Adrenal gland (tissue), 19 donors: ENCODE measurements at places on chromosomes 3 and 15. TPM values are rescaled to one million over a fixed set of nuclear protein-coding genes. Genes with fewer than 3 reads are reported as not detected.

GRCh38 chr3:95474338-95474737 lies 1340.1 kb upstream of the EPHA6 start:
- no peaks in the 10 kb centered on the region for H3K4me1 ChIP-seq
- no peak overlapping the region for H3K4me3 ChIP-seq

DNA sequence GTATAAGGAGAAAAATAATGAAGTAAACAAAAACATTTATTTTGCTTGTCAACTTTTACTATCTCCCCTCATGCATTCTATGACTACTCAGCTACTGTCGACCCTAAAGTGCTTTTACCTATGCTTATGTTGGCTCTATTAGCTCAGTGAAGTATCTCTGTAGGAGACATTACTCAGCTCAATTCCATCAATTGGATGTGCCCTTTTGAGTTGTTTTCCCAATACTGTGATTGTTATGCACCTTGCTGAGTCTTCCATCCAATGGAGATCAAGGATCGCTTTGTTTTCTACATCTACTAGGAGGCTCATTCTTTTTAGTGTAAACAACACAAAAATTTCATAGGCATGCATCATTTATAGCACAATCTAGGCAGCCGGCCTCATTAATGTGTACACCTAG lies 403.8 kb upstream of the ARL6 start:
- no peak overlapping the region for H3K4me3 ChIP-seq
- no peaks in the 10 kb centered on the region for H3K4me1 ChIP-seq
- no peaks in the 10 kb centered on the region for H3K27me3 ChIP-seq
- H3K27ac ChIP-seq, result no peak overlapping the region

Gene VWA5B2
- 52.9 TPM for total RNA-seq

- no peaks in the 10 kb centered on the region for H3K4me1 ChIP-seq
- H3K36me3 ChIP-seq, result no peaks in the 10 kb centered on the region
- H3K27ac ChIP-seq, result no peak overlapping the region
- H3K4me3 ChIP-seq, result no peak overlapping the region
- no peaks in the 10 kb centered on the region for H3K27me3 ChIP-seq
Observed at GRCh38 chr3:84980011-84980410, 21.2 kb downstream of the CADM2 start.

- H3K4me3 ChIP-seq, result no peak overlapping the region
- H3K4me1 ChIP-seq, result peaks cover 26% of the 10 kb centered on the region
- H3K27ac ChIP-seq, result no peak overlapping the region
- H3K36me3 ChIP-seq, result no peaks in the 10 kb centered on the region
- no peaks in the 10 kb centered on the region for H3K27me3 ChIP-seq
Observed at GRCh38 chr3:191343115-191343514, 12.8 kb upstream of the UTS2B start.

Gene FETUB
- total RNA-seq, result not detected

DNA sequence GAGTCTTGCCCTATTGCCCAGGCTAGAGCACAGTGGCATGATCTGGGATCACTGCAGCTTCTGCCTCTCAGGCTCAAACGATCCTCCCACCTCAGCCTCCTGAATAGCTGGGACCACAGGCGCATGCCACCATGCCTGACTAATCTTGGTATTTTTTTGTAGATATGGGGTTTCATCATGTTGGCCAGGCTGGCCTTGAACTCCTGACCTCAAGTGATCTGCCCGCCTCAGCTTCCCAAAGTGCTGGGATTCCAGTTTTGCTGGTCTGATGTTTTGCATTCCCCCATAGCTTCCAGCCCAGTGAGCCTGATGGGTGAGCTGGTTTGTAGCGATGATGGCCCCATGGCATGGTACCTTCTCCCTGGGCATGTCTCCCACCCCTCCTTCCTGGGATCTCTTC lies 4.7 kb upstream of the MESP1 start:
- DNase-seq, result no peak
- H3K27ac ChIP-seq, result no peak overlapping the region
- H3K4me1 ChIP-seq, result peaks cover 3% of the 10 kb centered on the region
- no peaks in the 10 kb centered on the region for H3K36me3 ChIP-seq

GRCh38 chr3:63847718-63848450 lies 15.7 kb downstream of the THOC7 start:
- H3K27ac ChIP-seq, result no peak overlapping the region
- H3K4me1 ChIP-seq, result no peaks in the 10 kb centered on the region
- H3K36me3 ChIP-seq, result no peaks in the 10 kb centered on the region
- no peaks in the 10 kb centered on the region for H3K27me3 ChIP-seq
- H3K4me3 ChIP-seq, result no peak overlapping the region

DNA sequence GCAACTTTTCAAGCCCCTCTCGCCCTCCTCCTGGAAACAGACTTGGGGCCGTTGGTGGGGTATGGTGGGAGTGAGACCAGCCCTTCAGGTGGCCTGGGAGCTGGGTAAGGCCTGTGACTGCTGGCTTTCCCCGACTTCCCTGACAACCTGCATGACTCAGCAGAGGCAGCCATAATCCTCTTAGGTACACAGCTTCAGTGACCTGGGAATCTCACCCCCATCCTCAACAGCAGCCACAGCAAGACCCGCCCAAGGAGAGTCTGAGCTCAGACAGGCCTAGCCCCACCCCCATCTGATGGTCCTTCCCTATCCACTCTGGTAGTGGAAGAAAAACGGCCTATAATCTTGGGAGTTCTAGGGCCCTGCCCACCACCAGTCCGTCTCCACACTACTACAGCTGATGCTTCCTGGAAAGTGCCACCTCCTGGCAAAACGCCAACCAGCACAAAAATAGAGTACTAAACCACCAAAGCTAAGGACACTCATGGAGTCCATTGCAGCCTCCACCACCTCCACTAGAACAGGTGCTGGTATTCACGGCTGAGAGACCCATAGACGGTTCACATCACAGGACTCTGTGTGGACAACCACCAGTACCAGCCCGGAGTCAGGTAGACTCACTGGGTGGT lies 13.1 kb upstream of the SLC27A2 start:
- DNase-seq, result no peak
- H3K36me3 ChIP-seq, result no peaks in the 10 kb centered on the region
- no peaks in the 10 kb centered on the region for H3K27me3 ChIP-seq
- peaks cover 21% of the 10 kb centered on the region for H3K4me1 ChIP-seq
- H3K27ac ChIP-seq, result no peak overlapping the region

Gene WWTR1
- 44.1 TPM for total RNA-seq

DNA sequence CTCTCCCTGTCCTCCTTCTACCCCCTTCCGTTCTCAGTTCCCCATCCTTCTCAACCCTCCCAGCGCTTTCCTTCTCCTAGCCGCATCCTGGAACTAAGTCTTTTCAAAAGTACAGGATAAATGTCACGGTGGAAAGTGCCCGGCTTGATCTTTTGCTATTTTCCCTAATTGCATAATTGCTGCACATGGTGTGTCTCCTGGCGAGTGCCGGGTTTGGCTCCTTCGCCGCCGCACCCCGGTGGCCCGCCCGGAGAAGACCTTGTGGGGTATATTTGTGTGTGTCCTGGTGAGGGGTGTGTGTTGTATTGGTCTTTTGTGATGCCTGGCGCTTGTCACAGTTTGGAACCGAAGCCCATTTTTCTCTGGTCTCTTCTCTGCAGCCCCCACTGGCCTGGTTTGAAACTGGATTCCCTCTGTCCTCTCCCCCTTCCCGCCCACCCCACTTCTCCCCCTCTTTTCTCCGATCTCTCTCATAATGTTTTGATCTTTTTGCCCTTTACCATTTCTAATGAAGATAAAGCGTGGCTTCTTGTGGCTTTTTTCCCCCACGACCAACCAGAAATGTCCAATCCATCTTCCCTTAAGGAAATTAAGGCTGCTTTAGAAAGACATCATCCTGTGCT lies 692 bp downstream of the UBE2E2 start:
- peaks cover 10% of the 10 kb centered on the region for H3K4me1 ChIP-seq
- H3K4me3 ChIP-seq, result peak overlapping the region; percentile 86
- peak; percentile 22 for DNase-seq
- H3K36me3 ChIP-seq, result no peaks in the 10 kb centered on the region
- H3K27ac ChIP-seq, result peak overlapping the region; percentile 67

Gene ZPLD1
- total RNA-seq, result not detected

DNA sequence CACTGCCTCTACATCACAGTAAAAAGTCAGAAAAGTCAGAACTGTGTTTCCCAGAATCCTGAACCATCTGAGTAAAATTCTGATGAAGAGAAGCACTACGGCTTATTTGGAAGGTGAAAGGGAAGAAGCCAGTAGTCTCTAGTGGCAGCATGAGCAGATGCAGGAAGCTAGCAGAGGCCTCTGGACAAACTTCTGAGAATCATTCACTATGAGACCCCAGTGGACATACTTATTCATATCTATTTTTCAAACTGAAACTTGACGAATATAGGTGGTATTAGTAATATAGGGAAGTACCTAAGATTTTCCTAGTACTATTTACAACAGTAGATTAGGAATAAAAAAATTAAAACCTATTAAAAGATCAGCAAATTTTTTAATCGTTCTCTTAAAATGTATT lies 272.8 kb upstream of the TTC14 start:
- H3K36me3 ChIP-seq, result no peaks in the 10 kb centered on the region
- no peak overlapping the region for H3K27ac ChIP-seq
- DNase-seq, result no peak
- H3K4me1 ChIP-seq, result no peaks in the 10 kb centered on the region

DNA sequence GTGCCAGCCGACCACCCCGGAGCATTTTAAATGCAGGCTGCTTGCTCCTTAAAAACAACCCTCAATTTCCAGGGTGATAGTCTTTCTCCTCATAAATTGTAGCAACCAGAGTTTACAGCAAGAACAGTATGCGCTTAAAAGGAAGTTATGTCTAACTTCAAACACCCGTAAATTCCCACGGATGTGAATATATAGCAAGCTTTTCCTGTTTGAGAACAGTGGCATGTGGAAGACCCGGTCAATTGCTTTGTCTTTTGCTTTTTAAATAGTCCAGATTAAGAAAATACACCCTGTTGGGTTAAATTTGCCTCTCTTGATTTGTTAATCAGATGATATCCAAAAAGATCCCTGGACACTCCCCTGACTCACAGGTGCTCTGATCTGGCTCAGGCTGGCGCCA lies 20.8 kb downstream of the MRPS25 start:
- no peak for DNase-seq
- peaks cover 83% of the 10 kb centered on the region for H3K36me3 ChIP-seq
- peaks cover 16% of the 10 kb centered on the region for H3K4me1 ChIP-seq
- no peak overlapping the region for H3K4me3 ChIP-seq
- no peak overlapping the region for H3K27ac ChIP-seq

DNA sequence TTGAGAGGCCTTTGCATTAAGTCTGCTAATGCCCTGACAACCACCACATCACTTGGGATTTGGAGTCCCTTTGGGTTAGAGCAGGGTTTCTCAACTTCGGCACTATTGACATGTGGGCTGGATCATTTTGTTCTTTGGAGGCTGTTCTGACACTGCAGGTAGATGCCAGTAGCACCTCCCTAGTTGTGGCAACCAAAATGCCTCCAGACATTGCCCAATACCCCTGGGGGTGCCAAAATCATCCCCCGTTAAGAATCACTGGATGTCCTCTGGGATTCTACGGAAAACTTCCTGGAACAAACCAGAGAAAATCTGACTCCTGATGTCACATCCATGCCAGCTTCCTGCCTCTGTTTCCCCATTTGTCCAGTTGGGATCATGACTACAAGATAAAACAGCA lies 37.2 kb upstream of the BLM start:
- peak overlapping the region; percentile 71 for H3K27ac ChIP-seq
- no peaks in the 10 kb centered on the region for H3K27me3 ChIP-seq
- H3K4me1 ChIP-seq, result peaks cover 13% of the 10 kb centered on the region
- no peak for DNase-seq

- H3K36me3 ChIP-seq, result no peaks in the 10 kb centered on the region
- no peaks in the 10 kb centered on the region for H3K27me3 ChIP-seq
- H3K27ac ChIP-seq, result no peak overlapping the region
- H3K4me1 ChIP-seq, result no peaks in the 10 kb centered on the region
Observed at GRCh38 chr15:96088650-96089049, 241.8 kb upstream of the NR2F2 start.

GRCh38 chr15:67920524-67921240 lies 80.8 kb upstream of the RNU6-1 start:
- no peaks in the 10 kb centered on the region for H3K27me3 ChIP-seq
- H3K4me3 ChIP-seq, result no peak overlapping the region
- no peaks in the 10 kb centered on the region for H3K4me1 ChIP-seq
- no peak for DNase-seq

DNA sequence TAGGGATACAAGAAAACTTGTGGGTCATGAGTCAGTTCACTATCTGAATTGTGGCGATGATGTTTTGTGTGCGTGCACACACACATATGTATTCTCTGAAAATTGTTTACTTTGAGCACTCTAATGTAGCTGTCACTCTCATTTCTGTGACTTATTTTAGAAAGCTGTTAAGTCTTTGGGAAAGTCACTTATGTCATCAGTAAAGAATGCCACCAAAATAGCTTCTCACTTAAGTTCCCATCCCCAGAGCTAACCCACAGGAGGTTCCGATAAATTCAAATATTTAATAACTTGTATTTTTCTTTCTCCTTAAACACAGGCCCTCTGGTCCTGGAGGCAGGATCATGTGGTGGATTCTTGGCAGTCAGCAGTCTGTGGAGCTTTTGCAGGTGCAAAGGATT lies 138.3 kb downstream of the LRIG1 start:
- no peaks in the 10 kb centered on the region for H3K36me3 ChIP-seq
- H3K27ac ChIP-seq, result no peak overlapping the region
- no peak overlapping the region for H3K4me3 ChIP-seq
- no peaks in the 10 kb centered on the region for H3K4me1 ChIP-seq
- H3K27me3 ChIP-seq, result no peaks in the 10 kb centered on the region

Gene C3orf33
- 13.4 TPM for total RNA-seq

Gene ACKR2
- total RNA-seq, result 1.6 TPM

DNA sequence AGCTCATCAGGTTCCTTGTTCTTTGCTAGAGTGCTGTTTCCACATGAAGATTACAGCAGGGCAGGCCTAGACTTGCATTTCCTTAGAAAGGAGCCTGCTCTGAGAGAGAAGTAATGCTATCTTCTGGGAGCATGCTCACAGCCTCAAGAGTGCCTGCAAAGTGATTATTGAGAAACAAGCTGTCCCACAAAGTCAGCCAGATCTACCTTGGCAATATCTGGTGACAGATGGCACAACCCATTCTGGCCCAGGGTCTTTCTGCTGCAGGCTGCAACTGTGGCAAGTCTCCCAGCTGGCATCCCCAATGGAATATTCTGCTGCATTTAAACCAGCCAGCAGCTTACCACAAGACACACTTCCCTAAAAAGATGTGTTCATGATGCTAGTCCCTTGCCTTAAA lies 29.3 kb downstream of the MTMR10 start:
- H3K4me1 ChIP-seq, result no peaks in the 10 kb centered on the region
- no peak overlapping the region for H3K27ac ChIP-seq
- H3K27me3 ChIP-seq, result no peaks in the 10 kb centered on the region
- DNase-seq, result no peak
- no peaks in the 10 kb centered on the region for H3K36me3 ChIP-seq
- no peak overlapping the region for H3K4me3 ChIP-seq

DNA sequence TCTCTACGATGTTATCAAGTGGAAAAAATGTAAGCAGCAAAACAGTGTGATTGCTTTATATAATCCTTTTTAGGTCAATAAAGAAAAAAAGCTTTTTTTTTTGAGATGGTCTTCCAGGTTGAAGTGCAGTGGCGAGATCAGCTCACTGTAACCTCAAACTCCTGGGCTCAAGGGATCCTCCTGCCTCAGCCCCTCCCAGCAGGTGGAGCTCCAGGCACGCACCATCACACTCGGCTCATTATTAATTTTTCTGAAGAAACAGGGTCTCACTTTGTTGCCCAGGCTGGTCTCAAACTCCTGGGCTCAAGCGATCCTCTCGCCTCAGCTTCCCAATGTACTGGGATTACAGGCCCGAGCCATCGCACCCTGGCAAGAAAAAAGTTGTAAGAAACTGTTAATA lies 17.3 kb downstream of the RNF168 start:
- DNase-seq, result peak; percentile 26
- no peaks in the 10 kb centered on the region for H3K36me3 ChIP-seq
- no peaks in the 10 kb centered on the region for H3K4me1 ChIP-seq
- no peaks in the 10 kb centered on the region for H3K27me3 ChIP-seq
- H3K4me3 ChIP-seq, result no peak overlapping the region

Gene CMSS1
- 18.7 TPM for total RNA-seq

GRCh38 chr3:42269647-42270046 lies 3.7 kb upstream of the CCK start:
- peaks cover 10% of the 10 kb centered on the region for H3K27me3 ChIP-seq
- DNase-seq, result no peak
- no peaks in the 10 kb centered on the region for H3K36me3 ChIP-seq
- H3K4me1 ChIP-seq, result peaks cover 2% of the 10 kb centered on the region

Gene NR2E3
- total RNA-seq, result 0.46 TPM
